Osteoblast (primary cell): ENCODE measurements at places on chromosomes 7 and 10. TPM values are rescaled to one million over a fixed set of nuclear protein-coding genes. Genes with fewer than 3 reads are reported as not detected.

The NANOS1 gene
- 1.1 and 1.2 TPM in 2 replicates for total RNA-seq

The INHBA gene
- total RNA-seq = 97.8 and 107 TPM in 2 replicates

The AZGP1 gene
- total RNA-seq = not detected in 2 replicates

The SORBS1 gene
- 0.29 and 0.72 TPM in 2 replicates for total RNA-seq

DNA sequence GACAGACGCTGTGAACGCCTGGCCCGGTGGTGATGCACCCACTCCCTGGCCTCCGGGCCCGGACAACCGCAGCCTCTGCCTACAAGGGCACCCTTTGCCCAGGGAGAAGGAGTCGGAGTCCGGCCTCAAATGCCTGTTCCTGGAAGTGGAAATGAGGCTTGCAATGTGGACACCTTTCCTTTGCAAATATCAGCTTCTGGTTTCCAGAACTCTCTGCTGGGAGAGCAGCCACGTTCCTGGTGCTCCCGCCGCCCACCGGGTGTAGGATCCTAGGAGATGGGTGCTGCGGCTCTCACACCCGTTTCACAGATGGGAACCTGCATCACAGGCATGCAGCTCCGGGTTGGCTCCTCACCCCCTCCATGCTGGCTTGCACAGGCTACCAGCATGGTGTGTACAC is 2.9 kb downstream of the FOXL3 start:
- DNase-seq = peak; percentile 80
- H3K27me3 ChIP-seq = peaks cover 59% of the 10 kb centered on the region
- no peaks in the 10 kb centered on the region for H3K36me3 ChIP-seq
- H3K27ac ChIP-seq = no peak overlapping the region

DNA sequence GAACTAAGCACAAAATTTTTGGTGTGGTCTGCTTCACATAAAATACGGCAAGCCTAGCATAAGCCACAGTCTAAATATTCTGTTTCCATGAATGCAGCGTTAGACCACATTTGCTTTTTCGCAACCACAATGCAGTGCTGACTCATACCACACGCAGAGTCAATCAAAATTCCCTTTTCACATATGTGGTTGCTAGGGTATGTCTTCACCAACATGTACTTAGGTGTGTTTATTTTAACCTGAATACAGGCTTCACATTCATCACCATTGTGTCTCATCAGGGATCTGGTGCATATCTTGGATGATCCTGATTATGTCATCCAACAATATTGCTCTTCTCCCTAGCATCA is 90.8 kb downstream of the CHN2 start:
- no peak for DNase-seq
- H3K36me3 ChIP-seq = no peaks in the 10 kb centered on the region
- H3K27me3 ChIP-seq = peaks cover 43% of the 10 kb centered on the region
- H3K4me1 ChIP-seq = peaks cover 11% of the 10 kb centered on the region

- no peak for DNase-seq
- no peak overlapping the region for H3K4me3 ChIP-seq
- H3K36me3 ChIP-seq = no peaks in the 10 kb centered on the region
- no peak overlapping the region for H3K27ac ChIP-seq
- H3K4me1 ChIP-seq = no peaks in the 10 kb centered on the region
- H3K27me3 ChIP-seq = no peaks in the 10 kb centered on the region
Observed at GRCh38 chr7:21690705-21691104, 147.9 kb downstream of the DNAH11 start.

DNA sequence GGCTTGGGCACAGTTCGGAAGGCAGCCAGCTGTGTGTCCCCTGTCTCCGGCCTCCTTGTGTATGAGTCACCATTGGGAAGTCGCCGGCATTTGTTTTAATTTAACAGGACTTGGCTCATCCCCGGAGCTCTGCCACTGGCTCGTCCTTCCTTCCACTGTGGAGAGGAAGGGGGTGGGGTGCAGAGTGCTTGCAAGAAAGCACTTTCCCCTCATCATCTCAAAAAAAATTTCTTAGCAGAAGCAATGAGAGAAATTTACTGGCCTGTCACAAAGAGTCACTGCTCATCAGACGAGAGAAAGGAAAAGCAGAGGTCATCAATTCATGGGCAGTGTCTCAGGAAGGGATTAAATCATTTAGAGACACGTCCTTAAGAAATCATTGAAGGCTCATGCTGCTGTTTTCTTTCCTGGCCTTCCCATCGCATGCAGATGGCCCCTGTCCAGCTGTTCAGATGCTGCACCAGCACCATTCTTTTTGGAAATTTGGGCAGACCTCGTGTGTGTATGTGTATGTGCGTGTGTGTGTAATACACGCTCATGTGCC is 93.3 kb downstream of the BMS1 start:
- DNase-seq = peak; percentile 85
- H3K36me3 ChIP-seq = no peaks in the 10 kb centered on the region
- no peak overlapping the region for H3K4me3 ChIP-seq
- no peaks in the 10 kb centered on the region for H3K27me3 ChIP-seq

- DNase-seq = no peak
- no peak overlapping the region for H3K4me3 ChIP-seq
- H3K27me3 ChIP-seq = no peaks in the 10 kb centered on the region
- H3K36me3 ChIP-seq = no peaks in the 10 kb centered on the region
Observed at GRCh38 chr7:3158341-3158760, 114.7 kb upstream of the CARD11 start.
